ENCODE measurements at places on chromosomes 12 and 14.

DNA sequence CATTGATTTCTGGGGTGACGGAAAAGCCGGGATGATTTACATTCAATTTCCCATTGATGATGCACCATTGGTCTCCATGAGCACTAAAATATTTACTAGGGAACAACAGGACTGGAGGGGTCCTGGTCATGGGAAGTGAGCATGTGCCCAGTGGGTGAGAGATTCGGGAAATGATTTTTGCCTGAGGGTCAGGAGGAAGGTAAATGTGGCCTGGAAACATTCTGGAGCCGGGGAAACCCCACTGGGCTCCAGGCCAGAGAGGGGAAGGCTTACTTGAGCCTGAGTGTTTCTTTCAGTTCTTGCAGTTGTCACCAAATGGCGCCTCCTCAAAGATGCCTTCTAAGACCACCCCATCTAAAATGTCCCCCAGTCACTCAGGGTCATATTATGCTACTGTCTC is 532.3 kb upstream of the TBX3 start:
- DNase-seq = no peak

DNA sequence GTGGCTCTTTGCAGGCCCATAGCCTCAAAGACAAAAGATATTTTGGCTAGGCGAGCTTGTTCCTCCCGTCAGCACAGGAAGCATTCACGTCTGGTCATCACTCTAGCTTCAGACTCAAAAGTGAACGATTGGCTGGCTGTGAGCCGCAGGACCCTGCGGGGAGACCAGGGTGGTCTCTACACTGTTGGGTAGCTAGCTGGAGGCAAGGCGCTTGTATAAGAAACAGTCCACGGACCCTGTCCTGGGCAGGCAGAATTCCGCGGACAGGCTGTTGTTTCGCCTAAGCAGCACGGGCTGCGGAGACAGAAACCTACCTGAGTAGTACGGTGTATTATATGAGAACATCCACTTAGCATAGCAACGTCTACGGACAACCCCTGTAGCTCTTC is 29.6 kb downstream of the WBP11 start:
- DNase-seq = no peak

GRCh38 chr12:55019784-55020183 is at the start of gene NEUROD4:
TSS of gene NEUROD4 (plus strand) at chr12:55019974. CDS start at chr12:55026440, 6,466 bp downstream.
- peak; percentile 46 for DNase-seq

GRCh38 chr14:76123426-76124225 is 28.1 kb upstream of the GPATCH2L start:
- no peak for DNase-seq

DNA sequence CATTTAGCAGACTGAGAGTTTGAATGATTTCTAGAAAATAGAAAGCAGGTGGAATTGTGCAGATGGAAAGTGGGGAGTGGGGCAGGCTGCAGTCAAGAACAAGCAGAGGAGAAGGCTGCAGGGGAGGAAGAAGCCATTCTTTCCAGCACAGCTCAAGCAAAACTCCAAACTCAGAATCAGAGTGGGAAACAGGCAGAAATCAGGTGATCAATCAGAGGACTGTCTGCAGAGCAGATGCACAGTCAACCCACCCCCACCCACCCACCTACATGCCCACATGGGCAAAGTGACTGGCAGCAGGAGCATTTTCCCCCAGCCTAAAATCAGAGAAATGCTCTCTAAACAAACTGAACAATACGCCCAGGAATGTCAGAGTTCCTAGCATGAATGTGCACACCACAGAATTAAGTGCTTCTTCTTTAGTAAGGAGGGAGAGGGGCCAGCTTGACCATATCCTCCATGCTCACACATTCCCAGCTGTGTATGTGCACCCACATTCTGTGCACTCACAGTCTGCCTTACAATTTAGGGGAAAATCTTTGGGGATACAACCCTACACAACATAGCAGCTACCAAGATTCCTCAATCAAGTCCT is 194.1 kb upstream of the PLEKHA5 start:
- DNase-seq = no peak

DNA sequence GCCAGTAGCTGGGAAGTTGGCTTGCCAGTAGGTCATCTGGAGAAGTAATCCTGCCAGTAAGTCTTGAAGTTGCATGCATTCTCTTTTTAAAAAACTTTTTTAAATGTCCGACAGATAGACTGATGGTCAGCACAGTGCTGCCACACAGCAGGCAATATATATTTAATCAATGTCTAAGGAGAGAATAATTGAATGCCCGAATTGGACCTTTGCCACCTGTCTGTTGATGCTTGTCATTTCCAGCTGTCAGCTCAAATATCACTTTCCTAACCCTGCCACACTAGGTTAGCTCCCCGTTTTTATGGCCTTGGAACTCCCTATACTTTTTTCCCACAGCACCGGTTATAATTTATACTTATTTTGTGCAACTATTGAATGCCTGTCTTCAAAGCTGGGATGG is 2.1 kb upstream of the SLC15A4 start:
- DNase-seq = no peak

- DNase-seq = no peak
Observed at GRCh38 chr12:88870000-88870737, 289.9 kb upstream of the KITLG start.

DNA sequence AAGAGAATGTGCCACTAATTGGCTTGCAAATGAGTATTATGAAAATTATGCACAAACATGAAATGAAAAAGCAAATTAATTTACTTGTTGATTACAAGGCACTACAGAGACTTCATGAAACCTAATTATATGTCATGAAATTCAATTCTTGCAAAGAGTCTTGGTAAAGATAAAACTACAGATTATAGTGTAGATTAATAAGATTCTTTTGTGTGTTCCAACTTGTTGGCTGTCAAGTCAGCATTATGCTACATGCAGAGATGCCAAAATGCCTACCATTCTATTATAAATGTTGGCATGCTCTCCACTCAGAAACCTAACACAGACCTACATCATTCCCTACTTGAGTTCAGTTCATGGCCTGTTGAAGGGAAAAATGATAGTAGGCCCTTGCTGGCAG is 97.2 kb upstream of the KITLG start:
- DNase-seq = no peak

- no peak for DNase-seq
Observed at GRCh38 chr14:64324461-64324860, 30.3 kb upstream of the ESR2 start.

GRCh38 chr14:90235179-90235976 is 21.0 kb upstream of the PSMC1 start:
- DNase-seq = peak; percentile 50

DNA sequence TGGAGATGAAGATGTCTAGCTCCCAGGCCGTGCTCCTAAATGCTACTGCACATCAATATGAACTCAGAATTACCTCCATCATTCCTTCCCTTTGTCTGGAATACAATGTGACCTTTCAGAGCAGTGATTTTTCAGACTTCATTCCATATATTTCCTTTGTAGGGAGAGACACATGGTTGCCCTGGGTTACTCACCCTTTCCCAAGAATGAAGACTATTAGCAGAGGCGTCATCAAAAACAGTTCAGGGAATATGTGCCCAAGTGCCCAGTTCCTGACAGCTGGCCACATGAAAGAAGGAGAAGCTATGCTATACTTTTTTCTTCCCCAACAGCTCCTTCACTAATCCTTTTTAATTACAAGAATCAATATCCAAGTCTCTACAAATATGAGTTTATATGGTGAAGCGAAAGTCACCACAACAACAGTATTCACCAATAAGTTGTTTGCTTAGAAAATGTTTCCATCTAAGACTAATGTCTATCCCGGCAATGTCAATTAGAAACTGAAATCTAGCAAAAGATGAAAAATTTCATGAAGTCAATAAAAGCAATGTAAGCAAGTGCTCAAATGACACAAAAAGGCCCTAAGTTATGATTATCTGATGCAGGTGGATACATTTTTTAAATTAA is 17.8 kb downstream of the NELL2 start:
- no peak for DNase-seq

DNA sequence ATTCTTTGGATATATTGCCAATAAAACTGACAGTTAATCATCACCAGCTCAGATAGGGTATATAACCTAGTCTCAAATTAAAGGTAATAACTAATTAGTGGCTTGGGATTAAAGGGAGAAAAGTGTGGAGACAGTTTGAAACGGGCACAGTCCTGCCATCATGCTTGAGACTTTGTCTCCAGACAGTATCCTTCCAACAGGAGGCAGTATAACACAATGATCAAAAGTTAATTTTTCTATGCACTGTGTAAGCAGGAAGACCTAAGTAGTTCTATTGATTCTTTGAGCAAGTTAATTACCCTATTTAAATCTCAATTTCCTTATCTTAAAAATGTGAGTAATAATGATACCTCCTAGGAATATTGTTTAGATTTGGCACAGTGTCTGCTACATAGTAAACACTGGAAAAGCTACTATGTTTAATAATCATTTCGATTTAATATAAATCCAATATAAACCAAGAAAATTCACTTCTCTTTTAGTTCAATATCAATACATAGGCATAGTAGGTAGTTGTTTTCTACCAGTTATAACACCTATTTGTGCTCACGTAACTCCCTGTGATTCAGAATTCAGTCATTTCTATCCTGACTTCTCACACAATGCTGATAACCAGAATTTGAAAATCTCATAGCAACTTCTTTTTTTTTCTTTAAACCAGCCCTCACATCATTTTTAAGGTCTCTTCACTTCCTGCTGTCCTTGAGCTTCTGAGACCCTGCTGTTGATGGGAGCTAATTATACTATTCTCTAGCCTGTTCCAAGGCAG is 53.7 kb downstream of the GALNT4 start:
- no peak for DNase-seq

DNA sequence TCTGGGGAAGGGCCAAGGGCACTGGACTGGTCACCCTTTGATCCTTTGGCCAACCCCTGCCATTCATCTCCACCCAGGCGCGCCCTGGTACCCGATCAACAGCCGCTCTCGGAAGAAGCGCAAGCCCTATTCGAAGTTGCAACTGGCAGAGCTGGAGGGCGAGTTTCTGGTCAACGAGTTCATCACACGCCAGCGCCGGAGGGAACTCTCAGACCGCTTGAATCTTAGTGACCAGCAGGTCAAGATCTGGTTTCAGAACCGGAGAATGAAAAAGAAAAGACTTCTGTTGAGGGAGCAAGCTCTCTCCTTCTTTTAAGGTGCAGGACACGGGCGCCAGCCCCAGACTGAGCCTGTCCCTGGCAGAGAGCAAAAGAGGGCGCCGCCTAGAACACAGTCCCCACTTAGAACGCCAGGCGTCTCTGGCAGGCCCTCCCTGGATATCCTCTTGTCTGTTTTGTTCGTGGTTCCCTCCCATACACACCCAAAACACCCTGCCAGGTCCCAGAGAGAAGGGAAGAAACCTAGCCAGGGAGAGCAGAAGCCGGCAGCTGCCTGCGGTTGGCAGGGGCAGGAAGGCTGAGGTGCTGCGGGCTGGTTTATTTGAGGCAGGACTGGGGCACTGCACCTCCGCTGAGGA is 1.7 kb downstream of the HOXC12 start:
- DNase-seq = no peak

- DNase-seq = no peak
Observed at GRCh38 chr12:15520844-15521243, 198.5 kb downstream of the PTPRO start.

DNA sequence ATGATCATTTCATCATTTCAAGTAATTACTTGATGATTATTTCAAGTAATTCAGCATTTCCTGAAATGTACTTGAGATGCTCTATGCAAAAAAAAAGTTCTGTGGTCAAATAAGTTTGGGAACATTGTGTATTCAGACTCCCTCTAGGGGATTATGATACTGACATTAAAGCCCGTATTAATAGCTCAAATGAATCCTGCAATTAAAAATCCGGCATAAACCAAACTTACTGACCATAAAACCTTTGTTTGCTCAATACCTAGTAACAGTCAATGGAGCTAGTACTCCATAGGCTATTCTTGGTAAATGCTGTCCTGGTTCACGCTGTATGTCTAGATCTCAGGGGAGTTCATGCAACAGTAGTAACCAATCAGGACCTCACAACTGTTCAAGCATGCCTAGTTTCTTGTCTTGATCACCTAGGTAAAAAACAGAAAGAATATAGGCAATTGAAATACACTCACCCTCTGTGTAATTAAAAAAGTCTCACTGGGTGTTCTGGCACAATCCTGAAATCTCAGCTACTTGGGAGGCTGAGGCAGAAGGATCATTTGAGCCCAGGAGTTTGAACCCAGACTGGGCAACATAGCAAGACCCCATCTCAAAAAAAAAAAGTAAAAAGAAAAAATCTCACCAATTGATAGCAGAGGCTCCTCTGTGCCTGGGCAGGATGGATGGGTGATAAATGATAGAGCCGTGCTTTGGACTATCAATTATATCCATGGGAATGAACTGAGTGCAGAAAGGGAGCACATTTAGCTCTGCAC is 14.1 kb downstream of the ALDH1L2 start:
- no peak for DNase-seq

DNA sequence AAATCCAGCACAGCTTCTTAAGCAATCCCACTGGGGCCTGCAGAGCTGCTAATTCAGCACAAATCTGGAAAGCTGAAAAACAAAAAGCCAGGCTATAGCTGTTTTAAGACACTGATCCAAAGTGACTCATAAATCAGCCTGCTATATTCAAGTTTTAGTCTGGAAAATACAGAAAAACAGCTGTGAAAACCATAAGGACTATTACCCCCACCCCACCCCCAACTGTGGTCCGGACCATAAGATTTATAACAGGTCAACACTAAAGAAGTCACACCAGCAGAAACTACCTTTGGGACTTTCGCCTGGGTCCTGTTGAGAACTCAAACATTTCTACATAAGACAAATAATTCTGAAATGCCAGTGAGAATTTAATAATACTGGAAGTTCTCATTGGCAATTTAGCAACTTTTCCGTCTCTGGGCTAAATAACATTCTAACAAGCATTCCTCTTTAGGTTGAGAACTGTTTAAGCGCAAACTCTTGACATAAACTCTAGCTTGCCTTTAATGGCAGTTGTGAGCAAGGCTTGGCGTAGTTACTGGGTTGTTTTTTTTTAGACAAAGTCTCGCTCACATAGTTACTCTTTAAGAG is 3.3 kb downstream of the LRIG3 start:
- DNase-seq = no peak

DNA sequence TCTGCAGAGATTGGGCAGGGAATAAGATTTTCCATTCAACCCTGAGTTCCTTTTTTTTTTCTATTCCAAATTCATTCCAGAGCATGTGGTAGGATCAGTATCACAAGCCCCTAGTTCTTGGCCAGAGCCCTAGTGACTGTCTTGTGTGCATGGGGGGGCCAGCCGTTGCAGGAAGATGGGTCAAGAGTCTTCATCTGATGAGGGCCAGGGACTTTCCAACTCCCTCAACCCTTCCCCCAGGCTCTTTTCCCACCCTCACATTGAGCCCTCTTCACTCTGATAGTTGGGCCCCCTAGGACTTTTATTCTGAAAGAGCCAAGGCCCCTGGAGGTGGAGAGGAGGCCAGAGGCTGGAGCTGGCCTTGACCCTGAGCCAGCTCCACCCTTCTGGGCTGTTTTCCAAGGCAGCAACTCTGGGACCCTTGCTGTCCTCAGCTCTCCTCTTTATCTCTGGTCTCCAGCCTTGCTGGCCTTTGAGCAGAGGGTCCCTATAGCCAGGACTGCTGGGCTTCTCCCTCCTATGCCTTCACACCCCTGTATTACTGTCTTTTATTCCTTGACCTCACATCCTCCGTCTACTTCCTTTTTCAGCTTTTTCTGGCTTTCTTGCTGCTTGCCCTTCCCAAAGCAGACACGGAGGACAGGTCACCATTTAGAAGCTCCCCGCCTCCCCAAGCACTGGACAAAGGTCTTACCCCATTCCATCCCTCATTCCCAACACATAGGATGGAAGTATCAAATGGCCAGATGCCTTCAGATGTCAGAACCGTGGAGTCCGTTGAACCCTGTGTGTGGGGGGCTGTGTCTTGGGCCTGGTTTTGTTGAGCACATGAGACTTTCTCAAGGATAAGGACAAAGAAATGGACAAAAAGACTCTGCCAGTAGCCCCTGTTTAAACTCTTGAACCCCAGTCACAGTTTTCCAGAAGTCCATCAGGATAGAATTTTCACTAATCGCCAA is 5.6 kb downstream of the RBP5 start:
- DNase-seq = peak; percentile 46

GRCh38 chr14:99194736-99195135 is 77.3 kb downstream of the BCL11B start:
- DNase-seq = no peak
